HS-5 (cell line): ENCODE measurements at places on chromosomes 12 and 14.

- DNase-seq: no peak
These were observed 7.7 kb downstream of the GATC start for GRCh38 chr12:120453977-120454376.

- no peak for DNase-seq
These were observed 42.2 kb downstream of the CSRP2 start for GRCh38 chr12:76836633-76837032.

GRCh38 chr12:54383041-54383609 lies 1.4 kb downstream of the ZNF385A start:
- DNase-seq: peak; percentile 86

GRCh38 chr14:101476258-101476915 lies 84.9 kb upstream of the DIO3 start:
- DNase-seq: no peak

DNA sequence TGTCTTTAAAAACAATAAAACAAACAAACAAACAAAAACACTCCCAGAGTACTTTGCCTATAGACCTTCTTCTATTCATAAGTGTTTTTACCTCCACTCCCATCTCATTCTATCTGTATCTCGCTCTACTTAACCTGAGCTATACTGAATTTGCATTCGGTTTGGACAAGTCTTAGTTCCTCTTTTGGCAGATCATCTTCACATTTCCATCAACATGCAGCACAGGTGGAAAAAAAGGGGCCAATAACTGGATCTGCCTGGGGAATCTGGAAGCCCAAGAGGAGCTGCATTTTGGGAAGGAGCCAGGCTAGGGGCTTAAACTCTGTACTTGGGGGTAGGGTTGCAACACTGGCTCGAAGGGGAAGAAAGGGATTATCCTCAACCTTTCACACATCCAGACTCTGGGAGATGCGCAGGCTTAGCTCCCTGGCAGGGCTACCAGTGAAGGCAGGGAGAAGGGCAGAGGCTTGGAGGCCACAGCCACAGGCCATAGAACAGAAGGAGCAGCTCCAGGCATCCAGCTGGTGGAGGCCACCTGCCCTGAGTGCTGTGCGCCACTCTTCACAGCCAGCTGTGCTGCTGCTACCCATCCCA lies 4.1 kb downstream of the NINJ2 start:
- DNase-seq: no peak

GRCh38 chr12:1852076-1852475 lies 31.7 kb downstream of the LRTM2 start:
- no peak for DNase-seq

DNA sequence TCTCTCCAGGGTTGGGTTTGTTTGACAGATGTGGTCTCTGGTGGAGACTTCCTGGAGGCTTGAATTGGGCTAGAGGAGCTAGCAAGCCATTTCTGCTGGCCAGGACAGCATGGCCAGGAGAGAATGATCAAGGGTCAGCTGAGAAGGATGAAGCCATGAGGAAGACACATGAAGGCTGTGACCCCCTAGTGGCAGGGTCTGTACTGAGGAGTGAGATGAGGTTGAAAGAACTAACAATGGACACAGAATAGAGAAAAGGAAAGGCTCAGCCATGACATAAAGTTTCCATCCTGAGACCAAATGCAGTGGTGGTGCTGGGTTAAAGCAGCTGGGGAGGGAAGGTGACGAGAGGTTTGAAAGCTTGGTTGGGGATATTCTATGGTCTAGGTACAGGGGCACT lies 89.9 kb downstream of the NT5DC3 start:
- no peak for DNase-seq

- no peak for DNase-seq
These were observed 35.2 kb downstream of the RILPL1 start for GRCh38 chr12:123498126-123498825.

GRCh38 chr14:70144046-70144445 lies 44.7 kb downstream of the SLC8A3 start:
- no peak for DNase-seq

GRCh38 chr14:103562179-103562428 lies 353 bp downstream of the BAG5 start:
- DNase-seq: no peak

GRCh38 chr14:65040666-65041433 lies 54.2 kb downstream of the FNTB start:
- no peak for DNase-seq

DNA sequence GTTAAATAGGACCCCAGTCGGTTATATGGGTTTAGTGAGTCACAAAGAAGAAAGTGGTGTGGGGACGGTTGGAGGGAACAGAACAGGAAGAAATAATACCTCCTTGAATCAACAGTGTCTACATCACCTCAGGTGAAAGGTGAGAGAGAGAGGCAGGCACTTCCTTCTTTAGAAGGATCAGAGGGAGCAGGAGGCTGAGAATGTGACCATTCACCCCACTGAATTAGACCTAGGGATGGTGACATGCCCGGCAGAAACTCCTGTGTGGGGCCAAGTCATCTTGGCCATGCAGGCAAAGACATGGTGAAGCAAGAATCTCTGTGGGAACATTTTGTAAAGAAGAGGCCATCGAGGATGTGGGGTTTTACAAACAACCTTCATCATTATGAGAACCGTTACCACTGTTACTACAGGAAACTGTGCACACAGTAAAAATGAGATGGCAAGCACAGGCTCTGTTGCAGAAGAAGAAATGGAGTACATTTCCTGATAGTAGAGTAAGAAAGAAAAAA lies 1196.9 kb downstream of the VRK1 start:
- DNase-seq: no peak

DNA sequence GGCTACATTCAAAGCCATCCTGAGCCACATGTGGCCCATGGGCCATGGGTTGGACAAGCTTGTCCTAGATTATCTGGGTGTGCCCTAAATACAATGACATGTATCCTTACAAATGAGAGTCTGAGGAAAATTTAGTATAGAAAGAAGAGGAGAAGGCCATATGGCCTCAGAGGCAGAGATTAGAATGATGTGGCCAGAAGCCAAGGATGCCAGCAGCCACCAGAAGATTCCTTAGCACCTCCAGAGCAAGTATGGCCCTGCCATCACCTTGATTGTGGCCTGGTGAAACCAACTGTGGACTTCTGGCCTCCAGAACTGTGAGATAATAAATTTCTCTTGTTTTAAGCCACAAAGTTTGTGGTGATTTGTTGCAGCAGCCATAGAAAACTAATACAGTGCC lies 436.9 kb downstream of the RGS6 start:
- no peak for DNase-seq

DNA sequence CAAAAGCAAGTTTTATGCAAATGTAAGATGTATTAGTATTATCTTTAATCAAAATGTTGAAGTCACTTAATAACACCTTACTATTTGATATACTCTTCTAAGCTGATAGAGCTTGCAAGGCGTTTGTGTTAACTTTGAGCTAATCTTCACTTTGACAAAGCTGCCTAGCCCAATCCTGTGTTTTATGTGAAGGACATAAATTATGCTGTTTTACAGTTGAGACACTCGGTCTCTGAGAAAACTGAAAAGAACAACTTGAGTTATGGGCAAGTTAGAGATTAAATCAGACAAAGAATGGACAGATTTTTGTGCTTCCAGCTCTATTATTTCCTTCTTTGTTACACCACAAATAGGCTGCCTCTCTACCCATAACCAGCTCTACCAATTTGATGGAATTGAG lies 42.0 kb upstream of the DAAM1 start:
- DNase-seq: no peak

DNA sequence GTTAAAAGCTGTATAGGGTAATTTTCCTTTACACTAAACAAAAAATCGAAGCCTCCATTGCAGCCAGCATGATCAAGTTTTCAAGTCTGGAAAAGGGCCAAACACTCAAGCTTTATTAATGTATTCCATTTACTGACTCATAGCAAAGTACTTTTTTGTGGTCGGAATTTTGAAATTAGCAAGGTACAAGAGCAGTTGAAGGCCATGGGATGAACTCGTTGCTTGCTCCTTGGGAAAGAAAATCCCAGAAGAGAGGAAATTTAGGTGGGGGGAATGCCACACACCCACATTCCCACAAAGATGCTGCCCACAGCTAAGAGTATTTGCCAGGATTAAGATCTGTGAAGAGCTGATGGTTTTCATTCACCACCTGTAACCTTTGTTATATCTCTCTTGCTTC lies 333.7 kb downstream of the EGLN3 start:
- peak; percentile 53 for DNase-seq

DNA sequence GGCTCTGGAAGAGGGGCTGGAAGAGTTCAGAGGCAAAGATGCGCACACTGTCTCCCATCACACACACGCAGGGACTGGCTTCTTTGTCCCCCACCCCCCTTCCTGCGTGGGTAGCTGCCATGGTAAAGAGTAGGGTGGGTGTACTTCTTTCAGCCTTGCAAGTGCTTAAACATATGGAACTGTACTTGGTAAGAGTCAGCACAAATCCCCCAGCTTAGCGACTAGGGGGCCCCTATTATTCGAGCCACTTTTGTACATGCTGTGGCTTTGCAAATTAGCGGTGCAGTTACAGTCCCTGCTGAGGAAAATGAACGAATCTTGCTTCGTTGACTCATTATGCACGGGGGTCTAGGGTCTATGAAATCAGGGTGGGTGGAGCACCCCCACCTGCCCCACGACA lies 123.8 kb downstream of the AACS start:
- DNase-seq: no peak

GRCh38 chr12:2752676-2753371 lies 41.9 kb upstream of the FKBP4 start:
- DNase-seq: no peak

DNA sequence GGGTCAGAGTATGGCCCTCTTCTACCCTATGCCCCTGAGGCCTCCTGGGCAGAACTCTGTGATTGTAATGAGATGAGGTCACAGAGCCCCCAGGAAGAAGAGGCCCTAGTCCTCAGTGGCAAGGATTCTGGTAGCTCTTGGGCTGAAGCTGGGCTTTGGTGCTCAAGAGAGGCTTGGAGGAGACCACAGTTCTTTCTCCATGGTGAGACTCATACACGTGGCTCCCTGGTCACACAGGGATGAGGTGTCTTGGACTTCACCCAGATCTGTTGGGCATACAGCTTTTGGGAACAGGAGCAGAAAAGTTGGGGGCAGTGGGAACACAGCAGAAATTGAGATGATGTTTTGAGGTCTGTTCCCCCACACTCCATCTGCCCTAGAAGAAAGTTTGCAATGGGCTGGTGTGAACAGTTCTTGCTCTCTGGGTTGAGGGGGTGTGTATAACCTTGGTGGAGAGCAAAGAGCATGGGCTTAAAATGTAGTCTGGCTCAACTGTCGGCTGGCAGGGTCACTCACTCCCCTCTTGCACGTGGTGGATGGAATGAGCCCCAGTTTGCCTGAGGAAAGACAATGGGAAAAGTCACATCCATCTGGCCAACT lies at the start of gene KRT86:
KRT86 (plus strand) TSS at position 125 of the 600 bp plus-strand sequence. CDS start 27,272 bp downstream, outside the sequence.
- DNase-seq: no peak

GRCh38 chr12:44874981-44875416 lies 1.1 kb downstream of the NELL2 start:
- DNase-seq: no peak

GRCh38 chr12:89556976-89557375 lies 31.1 kb upstream of the POC1B start:
- no peak for DNase-seq

- DNase-seq: no peak
These were observed 2.3 kb downstream of the OR6J1 start for GRCh38 chr14:22641846-22642245.

DNA sequence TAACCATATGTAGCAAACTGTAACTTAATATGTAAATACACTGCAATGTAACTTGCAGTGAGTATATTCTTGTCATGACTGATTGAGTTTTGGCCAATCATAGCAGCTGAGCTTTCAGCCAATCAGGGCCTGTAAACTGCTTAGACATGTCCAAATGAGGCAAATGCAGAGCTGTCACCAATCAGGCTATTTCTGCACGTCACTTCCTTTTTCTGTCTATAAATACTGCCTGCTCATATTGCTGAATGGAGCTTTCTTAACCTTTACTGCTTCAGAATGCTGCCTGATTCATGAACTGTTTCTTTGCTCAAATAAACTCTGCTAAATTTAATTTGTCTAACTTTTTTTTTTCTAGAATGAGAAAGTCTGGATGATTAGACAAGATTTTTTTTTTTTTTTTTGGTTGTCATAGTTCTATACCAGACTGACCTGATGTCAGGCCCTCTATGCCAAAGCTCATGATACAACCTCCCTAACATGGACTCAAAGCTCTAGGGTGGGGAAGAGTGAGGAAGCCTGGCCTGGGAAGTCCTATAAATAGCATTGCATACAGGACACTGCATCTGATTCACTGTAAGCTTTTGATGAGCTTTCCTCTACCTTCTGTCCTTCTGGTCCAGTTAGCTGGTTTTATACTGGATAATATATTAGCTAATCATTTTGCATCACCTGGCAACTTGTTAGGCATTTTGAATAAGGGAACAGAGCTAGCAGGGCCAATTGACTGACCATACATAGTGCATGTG lies 12.0 kb downstream of the MGP start:
- DNase-seq: no peak

GRCh38 chr14:24054324-24054641 lies 2.5 kb downstream of the CARMIL3 start:
- DNase-seq: no peak
